ENCODE measurements at places on chromosomes 2 and 18.

GRCh38 chr2:95047629-95048510, 22.4 kb downstream of the MAL start:
- no peak for DNase-seq

DNA sequence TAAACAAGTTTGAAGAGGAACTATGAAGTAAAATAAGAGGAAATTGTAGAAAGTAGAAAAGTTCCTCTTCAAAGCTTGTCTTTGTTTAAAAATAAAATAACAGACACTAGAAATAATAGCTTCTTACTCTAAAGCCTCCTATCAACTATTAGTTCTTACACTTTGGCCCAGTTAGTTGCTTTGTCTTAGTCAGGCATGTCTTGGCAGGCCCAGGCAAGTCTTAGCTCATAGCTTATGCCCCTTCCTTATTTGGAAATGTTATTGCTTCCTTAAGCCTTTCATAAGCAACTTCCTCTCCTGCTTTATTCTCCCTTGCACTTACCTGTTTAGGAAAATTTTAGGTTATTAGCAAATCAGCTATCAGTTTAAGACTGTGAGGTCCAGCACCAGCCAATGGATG, 950.6 kb upstream of the LRATD1 start:
- DNase-seq, result no peak

DNA sequence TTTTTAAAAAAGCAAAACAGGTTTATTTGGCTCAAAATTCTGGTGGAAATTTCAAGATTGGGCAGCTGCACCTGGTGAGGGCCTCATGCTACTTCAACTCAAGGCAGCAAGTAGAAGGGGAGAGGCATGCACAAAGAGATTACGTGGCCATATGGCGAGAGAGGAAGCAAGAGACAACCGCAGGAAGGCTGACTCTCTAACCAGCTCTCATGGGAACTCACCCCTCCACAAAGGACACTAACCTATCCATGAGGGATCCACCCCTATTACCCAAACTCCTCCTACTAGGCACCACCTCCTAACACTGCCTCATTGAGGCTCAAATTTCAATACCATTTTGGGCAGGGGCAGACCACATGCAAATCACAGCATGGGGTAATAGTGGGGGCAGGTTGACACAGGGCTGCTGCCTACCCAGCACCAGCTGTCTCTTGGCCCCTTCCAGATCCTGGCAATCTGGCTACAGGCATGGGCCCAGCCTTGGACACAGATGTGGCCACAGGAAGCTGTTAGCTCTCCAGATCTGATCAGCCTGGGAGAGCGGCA, 2.0 kb upstream of the CAPN10 start:
- DNase-seq, result peak; percentile 64

GRCh38 chr2:231479455-231479854, 15.2 kb upstream of the NCL start:
- DNase-seq, result no peak

- no peak for DNase-seq
Observed at GRCh38 chr2:42987112-42987922, 194.9 kb upstream of the HAAO start.

DNA sequence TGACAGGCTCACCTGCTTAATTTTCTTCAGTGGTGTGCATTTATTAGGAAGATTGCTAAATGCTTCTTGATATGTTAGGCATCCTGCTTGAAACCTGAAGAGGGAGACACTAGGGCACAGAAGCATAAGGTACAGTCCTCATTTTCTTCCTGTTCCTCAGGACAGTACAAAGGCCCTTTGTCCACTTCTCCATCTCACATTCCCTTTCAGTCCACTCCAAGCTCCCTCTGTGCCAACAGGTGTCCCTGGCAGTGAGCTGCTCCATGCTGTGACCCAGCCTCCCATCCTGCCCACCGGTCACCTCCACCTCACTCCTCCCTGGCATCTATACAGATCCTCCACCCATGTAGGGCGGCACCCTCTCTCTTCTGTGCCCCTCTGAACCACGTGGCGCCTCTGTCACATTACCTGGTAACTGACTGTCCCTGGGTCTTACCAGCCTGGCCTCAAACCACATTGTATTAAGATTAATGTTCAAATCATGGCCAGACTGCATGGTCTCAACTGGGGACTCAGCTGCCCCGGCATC, 162.8 kb downstream of the VAPA start:
- DNase-seq, result no peak

- no peak for DNase-seq
Observed at GRCh38 chr2:172792711-172793110, 57.1 kb downstream of the RAPGEF4 start.

DNA sequence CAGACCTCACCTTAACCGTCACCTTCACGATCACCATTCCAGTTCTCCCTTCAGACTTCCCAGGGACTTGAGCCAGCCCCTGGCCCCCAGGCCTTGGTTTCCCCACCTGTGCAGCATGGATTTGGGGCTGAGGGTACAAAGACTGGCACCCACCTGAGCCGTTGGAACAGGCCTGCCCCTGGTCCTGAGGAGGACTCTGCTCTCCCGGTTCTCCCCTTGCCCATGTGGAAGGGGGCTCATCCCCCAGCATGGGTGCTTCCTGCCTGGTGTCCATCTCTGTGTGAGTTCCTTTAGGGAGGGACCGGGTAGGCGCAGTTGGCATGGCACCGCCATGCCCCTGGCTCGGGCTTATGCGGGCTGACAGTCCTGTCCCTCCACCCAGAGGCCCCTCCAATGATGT, 10.9 kb upstream of the GPR35 start:
- no peak for DNase-seq

- no peak for DNase-seq
Observed at GRCh38 chr2:9739531-9739964, 103.7 kb upstream of the TAF1B start.

DNA sequence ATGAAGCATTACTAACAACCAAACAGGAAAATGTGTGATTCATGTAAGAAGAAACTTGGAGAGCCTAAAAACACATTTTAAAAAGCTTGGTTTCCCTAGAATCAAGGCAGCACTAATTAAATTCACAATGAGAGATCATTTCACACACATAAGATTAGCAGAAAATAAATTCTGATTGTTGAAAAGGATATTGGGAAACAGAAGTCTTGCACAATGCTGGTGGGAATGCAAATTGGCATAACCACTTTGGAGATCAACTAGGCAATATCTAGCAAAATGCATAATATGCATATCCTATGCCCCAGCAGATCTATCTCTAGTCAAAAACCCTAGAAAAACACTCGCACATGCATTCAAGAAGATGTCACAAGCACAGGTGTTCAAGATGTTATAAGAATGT, 75.3 kb upstream of the SIX3 start:
- no peak for DNase-seq

DNA sequence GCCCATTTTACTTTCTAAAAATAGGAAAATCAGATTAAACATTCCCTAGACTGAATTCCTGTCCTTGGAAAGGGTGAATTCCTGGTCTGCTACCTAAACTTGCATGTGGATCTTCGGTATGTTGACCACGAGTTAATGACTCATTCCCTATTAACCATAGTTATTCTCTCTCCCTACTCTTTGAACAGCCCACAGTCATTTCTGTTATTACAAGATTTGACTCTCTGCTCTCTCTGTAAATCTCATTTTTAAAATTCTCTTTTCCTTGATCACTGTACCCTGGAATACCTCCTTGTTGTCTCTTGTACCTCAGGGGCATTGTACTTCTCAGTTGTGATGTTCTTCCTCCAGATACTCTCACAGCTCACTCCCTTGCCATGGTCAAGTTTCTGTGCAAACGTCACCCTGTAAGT, 92.0 kb upstream of the GULP1 start:
- DNase-seq, result no peak

DNA sequence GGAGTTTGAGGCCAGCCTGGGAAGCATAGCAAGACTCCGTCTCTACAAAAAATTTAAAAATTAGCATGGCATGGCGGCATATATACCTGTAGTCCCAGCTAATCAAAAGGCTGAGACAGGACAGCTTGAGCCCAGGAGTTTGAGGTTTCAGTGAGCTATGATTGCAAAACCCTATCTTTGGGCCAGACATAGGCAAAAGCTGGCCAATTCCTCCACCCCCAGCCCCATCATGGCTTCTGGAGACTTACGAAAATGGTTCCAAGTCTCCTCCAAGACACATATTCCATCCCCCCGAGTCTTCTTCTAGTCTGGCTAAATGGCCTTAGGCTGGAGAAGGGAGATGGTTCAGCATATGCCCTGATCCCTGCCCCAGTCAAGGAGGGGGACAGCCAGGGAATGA, 172.8 kb upstream of the HAAO start:
- DNase-seq, result no peak

DNA sequence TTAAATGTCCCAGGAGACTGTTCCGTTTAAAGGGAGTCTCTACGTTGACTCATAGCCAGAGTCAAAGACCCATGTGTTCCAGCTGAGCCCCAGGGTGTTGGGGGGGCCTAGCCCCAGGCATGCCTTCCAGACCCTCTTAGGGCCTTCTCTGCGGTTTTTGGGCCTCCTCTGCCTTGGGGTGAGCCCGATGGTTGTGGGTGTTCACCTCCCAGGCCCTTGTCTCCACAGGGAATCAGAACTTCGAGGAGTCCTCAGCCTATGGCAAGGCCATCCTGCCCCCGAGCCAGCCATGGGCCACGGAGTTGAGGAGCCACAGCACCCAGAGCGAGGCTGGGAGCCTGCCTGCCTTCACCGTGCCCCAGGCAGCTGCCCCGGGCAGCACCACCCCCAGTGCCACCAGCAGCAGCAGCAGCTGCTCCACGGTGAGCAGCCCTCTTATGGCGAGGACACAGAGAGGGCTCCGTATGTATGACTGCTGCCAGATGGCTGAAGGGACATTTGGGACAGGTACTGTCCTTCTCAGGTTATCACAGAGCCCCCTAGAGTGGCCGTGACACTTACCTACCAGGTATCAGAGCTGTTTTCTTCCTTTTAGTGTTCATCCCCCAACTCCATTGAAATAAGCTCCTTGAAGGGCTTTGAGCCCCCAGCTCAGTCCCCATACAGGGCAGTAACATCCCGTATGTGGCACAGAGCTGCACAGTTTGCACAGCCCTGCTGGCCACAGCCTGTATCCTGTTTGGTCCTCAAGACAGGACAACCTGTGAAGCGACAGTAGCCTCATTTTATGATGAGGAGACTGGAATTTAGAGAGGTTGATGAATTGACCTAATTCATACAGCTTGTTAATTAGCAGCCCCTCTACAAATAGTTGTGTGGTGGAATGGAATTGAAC, 80.7 kb downstream of the EPAS1 start:
- DNase-seq, result peak; percentile 15

DNA sequence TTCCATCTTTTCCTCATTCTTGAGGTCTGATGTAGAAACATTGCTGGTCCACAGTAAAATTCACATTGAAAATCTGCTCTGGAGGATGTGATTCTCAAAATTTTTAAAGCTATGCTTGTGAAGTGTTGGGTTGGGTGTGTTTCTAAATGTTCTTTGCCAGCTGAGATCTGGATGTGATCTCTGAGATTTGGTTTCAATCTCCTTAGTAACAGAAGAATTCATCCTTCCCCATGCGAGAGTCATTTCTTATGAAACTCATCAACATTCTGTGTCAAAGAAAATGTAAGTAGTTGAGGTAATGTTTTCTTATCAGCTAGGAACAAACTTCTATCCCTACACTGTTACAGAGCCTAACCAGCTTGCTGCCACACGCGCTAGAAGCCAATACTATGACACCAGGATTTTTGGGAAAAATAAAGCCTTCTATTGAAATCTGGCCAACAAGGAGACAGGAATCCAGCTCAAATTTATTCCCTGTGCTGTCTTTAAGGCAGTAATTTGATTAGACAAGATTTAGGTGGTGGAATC, 134.9 kb downstream of the PTH2R start:
- no peak for DNase-seq

- no peak for DNase-seq
Observed at GRCh38 chr18:2948038-2948437, 64.9 kb downstream of the LPIN2 start.

GRCh38 chr2:75324141-75324540, 124.8 kb upstream of the TACR1 start:
- DNase-seq, result no peak

DNA sequence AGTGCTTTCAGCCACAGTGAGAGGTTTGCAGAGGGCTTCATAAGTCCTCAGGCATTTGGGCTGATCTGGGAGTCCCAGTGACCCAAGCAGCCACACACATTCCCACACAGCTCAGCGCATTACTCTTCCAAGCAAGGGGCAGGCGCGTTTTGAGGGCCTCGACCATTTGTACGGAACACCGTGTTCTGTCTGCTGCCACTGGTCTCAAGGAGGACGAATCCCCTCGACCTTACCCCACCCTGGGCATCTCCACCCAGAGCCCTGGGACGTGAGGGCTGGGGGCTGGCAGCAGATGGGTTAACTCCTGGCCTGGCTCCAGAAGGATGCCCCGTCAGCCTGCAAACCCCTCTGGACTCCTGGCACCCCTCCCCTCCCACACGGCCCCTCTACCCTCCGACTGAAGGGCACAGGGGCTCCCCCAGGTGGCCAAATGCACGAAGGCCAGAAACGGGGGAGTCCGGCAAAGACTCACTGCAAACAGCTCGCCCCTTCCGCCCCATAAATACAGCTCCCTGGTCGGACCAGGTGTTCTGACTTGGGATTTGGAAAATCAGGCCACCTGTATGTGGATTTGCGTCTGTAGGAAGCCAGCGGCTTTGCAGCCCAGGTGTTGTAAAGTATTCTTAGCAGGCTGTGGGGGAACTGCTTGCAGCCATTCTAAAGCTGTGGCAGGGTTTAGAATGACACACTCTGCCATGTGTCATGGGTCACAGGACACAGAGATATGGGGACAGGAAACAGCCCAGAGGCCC, 33.6 kb upstream of the PTMA start:
- peak; percentile 96 for DNase-seq

GRCh38 chr18:72637721-72638120, 93.6 kb upstream of the CBLN2 start:
- DNase-seq, result no peak

DNA sequence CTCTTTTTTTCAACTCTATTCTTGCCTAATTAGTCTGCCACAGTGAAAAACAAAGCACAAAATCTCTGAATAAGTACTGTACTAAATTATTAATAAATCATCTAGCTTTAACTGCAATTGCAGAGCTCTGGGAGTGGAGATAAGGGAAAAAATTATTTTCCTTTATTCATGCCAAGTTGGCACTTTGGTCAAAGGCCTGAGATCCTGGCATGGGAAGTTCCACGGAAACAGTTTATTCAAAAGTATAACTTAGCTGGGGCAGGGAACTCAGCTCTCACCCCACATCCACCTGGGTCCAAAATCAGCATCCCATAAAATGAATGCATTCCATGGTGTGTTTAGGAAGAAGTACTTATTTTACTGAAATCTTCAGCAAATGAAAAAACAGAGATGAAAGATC, 185.2 kb upstream of the APCDD1 start:
- DNase-seq, result no peak

GRCh38 chr2:1350111-1350510, 63.2 kb upstream of the TPO start:
- no peak for DNase-seq

GRCh38 chr2:85594715-85595300, 737 bp upstream of the RNF181 start:
- DNase-seq, result no peak

DNA sequence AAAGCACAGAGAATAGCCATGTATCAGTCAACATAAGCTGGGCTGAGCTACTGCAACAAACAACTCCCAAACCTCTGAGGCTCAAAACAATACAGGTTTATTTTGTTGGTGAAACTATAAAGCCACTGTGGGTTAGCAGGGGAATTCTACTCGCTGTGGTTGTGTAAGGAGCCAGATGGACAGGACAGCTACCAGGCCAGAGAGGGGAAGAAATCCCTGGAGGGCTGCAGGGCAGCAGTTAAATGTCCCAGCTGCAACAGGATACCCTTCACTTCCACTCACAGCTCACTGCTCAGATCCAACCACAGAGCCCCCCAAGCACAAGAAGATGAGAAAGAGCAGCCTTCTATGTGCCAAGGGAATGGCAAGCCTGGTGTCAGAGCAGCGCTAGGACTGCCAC, 245.9 kb upstream of the RAB6C start:
- no peak for DNase-seq
